ENCODE measurements at places on chromosomes 3 and 15.
A peak's percentile ranks its signal among the peaks of the same experiment; 100 is the strongest.

- no peak for DNase-seq
Measured at GRCh38 chr15:57526076-57526475, 65.6 kb upstream of the MYZAP start.

- no peak for DNase-seq
Measured at GRCh38 chr15:25478313-25478712, 39.5 kb upstream of the UBE3A start.

DNA sequence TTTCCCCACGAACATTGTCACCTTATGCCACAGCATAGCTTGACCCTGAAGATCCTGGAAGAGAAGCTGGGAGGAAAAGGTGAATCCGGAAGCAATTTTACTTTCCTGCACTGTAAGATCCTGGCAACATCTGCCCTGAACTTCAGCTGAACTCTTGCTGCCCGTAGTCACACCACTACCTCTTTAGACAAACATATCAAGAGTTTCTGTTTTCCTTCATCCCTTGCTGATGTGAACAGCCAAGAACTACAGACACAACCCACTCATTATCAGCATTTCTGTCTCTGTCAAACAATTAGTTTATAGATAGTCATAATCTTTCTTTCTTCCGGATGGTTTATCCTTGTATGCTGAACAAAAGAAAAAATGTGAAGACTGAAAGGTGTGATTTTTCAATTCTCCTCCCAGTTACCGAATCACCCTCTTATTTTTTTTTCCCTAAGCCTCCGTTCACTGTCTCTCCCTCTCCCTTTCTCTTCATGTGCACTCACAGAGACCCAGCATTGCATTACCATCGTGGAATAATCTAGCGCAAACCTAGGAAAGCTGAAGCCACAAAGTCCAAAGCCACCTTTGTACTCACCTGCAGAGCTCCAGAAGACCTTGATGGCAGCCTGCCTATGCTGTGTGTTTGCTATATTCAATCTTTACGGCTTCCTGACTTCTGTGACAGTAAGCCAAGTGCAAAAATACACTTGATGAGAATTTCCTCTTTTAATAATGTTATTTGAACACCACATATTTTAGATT lies 229.2 kb downstream of the CDIN1 start:
- DNase-seq, result no peak

- no peak for DNase-seq
Measured at GRCh38 chr15:44798826-44799225, 62.5 kb downstream of the TRIM69 start.

DNA sequence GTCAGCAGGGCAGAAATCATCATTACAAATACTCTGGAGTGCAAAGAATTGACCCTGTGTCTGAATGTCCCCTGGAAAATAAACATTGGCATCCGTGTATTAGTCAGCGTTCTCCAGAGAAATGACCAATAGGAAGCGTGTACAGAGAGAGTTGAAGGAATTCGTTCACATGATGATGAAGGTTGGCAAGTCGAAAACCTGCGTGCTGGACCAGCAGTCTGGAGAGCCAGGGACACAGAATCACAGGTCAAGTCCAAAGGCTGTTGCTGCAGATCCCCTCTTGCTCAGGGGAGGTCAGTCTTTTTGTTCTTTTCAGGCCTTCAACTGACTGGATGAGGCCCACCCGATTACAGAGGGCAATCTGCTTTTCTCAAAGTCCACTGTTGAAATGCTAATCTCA lies 16.6 kb downstream of the GP9 start:
- peak; percentile 8 for DNase-seq

GRCh38 chr3:169666076-169666375 lies 2.5 kb upstream of the MECOM start:
- DNase-seq, result no peak

- peak; percentile 81 for DNase-seq
Measured at GRCh38 chr3:193590088-193590856, 2.7 kb upstream of the OPA1 start.

GRCh38 chr15:73723191-73723590 lies 30.0 kb downstream of the INSYN1 start:
- no peak for DNase-seq

- DNase-seq, result no peak
Measured at GRCh38 chr3:194497799-194498575, 11.2 kb upstream of the ATP13A3 start.

DNA sequence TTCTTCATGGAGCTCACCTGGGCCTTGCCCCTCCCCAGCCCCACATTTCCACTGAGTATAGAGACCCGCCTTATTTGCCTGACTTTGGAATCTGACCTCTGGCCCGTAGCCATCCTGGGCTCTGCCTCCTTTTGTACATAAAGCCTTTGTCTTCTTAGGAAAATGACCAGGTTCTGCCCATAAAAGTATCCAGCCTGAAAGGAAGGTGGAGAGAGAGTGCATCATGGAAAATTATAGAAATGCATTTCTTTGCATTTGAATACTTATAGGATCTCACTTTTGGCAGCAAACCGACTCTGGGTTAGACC lies 3.6 kb upstream of the SH2D7 start:
- DNase-seq, result no peak
